ENCODE measurements at places on chromosomes 7 and 10. TPM values are rescaled to one million over a fixed set of nuclear protein-coding genes. Genes with fewer than 3 reads are reported as not detected.

- DNase-seq: no peak
Measured at GRCh38 chr7:131021460-131021859, 287.5 kb upstream of the KLF14 start.

LIPK gene
- total RNA-seq: not detected

- DNase-seq: no peak
Measured at GRCh38 chr7:132782777-132783640, 206.7 kb upstream of the PLXNA4 start.

GRID1 gene
- 0.31 TPM for total RNA-seq

TMEM130 gene
- 1.0 TPM for total RNA-seq

DNA sequence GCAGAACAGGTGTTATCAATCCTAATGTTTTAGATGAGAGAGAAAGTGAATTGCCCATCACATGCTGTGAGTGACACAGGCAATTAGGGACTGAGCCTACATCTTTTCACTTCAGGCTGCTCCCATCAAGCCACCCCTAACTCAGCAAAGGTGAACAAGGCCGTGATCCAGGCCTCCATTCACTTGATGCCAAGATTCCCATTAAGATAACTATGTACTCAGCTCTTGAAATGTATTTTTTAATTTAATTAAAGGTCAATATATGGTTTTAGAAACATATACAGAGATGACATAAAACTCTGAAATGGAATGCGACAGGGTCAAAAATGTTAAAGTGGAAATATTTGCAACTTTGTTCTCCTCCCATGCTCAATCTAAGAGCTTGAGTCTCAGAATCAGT is 27.9 kb upstream of the UBE2H start:
- no peak for DNase-seq

CYTH3 gene
- total RNA-seq: 16.5 TPM

GRCh38 chr10:130935128-130935439 is 376.4 kb downstream of the TCERG1L start:
- DNase-seq: peak; percentile 64

ZNF488 gene
- not detected for total RNA-seq

- no peak for DNase-seq
Measured at GRCh38 chr7:32378988-32379387, 111.2 kb downstream of the LSM5 start.

DNA sequence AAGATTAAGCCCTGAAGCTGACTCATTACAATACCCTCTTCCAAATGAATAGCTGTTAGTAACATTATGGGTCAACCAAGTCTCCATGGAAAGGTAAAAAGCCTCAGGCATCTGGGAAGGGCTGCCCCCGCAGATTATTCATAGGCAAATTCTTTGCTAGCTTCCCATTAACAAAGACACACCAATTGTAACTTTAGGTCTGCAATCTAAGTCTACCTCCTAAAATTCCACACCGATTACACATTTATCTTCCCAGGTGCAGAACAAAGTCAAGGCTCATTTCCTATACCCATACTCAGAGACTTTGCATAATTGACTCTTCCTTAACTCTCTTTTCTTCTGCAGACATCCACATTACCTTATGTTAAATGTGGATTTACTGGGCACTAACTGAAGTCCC is 826.3 kb upstream of the MBL2 start:
- no peak for DNase-seq

- DNase-seq: no peak
Measured at GRCh38 chr10:89516149-89516832, 19.1 kb downstream of the SLC16A12 start.

GNAT3 gene
- not detected for total RNA-seq

KIF20B gene
- total RNA-seq: 44.2 TPM

DNA sequence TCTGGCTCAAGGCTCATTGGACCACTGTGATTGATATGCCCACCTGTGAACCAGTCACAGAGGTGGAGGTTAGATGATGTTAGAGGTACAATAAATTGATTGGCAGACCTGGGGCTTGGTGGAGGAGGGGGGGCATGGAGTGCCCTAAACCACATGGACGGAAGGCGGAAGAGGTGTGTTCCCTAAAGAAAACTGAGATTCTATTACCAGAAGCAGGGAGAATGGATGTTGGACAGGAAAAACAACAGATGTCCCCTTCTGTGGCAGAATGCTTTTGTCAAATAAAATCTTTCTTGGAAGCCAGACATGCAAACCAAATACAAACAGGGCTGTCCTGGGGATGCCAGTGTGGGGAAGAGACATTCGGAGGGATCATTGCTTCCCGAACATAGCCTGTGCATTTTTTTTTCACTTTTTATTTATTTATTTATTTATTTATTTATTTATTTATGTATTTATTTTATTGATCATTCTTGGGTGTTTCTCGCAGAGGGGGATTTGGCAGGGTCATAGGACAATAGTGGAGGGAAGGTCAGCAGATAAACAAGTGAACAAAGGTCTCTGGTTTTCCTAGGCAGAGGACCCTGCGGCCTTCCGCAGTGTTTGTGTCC is 433.9 kb downstream of the RPS24 start:
- no peak for DNase-seq

TFEC gene
- total RNA-seq: 0.06 TPM

HECTD2 gene
- 49.2 TPM for total RNA-seq

CTAGE4 gene
- 1.1 TPM for total RNA-seq

OR6V1 gene
- not detected for total RNA-seq
